ENCODE measurements at places on chromosomes 7 and 10. TPM values are rescaled to one million over a fixed set of nuclear protein-coding genes. Genes with fewer than 3 reads are reported as not detected.

HACD1 gene
- 11.6 TPM for total RNA-seq

MSS51 gene
- 1.2 TPM for total RNA-seq

ETV1 gene
- 42.8 TPM for total RNA-seq

PAPOLB gene
- total RNA-seq: 0.19 TPM

SPDYE6 gene
- not detected for total RNA-seq

MBL2 gene
- total RNA-seq: not detected

C10orf105 gene
- total RNA-seq: under 0.01 TPM

SMKR1 gene
- not detected for total RNA-seq

LMOD2 gene
- total RNA-seq: not detected

PIP gene
- total RNA-seq: not detected

CPA2 gene
- total RNA-seq: not detected

TMEM273 gene
- total RNA-seq: 0.37 TPM

TSPAN14 gene
- 9.4 TPM for total RNA-seq

MYPN gene
- 0.26 TPM for total RNA-seq

BTBD16 gene
- 0.40 TPM for total RNA-seq

SPDYE5 gene
- total RNA-seq: not detected

DYNC1I1 gene
- 3.5 TPM for total RNA-seq

LRIT1 gene
- not detected for total RNA-seq

NKX6-2 gene
- total RNA-seq: not detected

MMD2 gene
- not detected for total RNA-seq

SORCS1 gene
- under 0.01 TPM for total RNA-seq

CADPS2 gene
- total RNA-seq: 21.7 TPM
